ENCODE measurements at places on chromosomes 5 and 9. TPM values are rescaled to one million over a fixed set of nuclear protein-coding genes. Genes with fewer than 3 reads are reported as not detected.

GRCh38 chr5:83662558-83662957 lies 58.1 kb downstream of the HAPLN1 start:
- DNase-seq = no peak

DNA sequence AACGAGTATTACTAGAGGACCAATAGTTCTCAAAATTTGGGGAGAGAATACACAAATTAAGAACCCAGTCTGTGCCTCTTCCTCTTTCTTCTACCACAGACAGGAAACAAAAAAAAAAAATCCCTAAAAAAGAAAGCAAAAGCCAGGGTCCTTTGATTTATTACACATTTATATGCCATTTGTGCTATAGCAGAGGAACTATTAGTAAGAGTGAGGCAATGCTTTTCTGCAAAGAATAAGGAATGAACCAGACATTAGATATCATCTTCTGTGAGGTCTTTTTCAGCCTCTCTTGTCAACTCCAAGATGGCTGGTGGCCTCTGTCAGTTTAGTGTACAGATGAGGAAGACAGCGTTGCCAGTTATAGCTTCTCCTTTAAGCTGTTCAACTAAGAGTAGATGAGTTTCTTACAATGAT lies 127.6 kb downstream of the RFX3 start:
- DNase-seq = no peak

The LHX2 gene
- not detected for polyA plus RNA-seq

The ADGRD2 gene
- not detected for polyA plus RNA-seq

The RANBP3L gene
- 8.7 TPM for polyA plus RNA-seq

The ERCC8 gene
- 6.6 TPM for polyA plus RNA-seq

All from kidney (tissue), 22 donors.